Activated effector memory CD4-positive, alpha-beta T cell treated with Interleukin-2 at 50 U/mL for 16 hours (primary cell): ENCODE measurements at places on chromosomes 1 and 21.
A peak's percentile ranks its signal among the peaks of the same experiment; 100 is the strongest.

GRCh38 chr1:147565189-147565980 is 24.1 kb downstream of the BCL9 start:
- DNase-seq, result no peak

GRCh38 chr1:60245324-60245723 is 171.8 kb upstream of the C1orf87 start:
- no peak for DNase-seq

DNA sequence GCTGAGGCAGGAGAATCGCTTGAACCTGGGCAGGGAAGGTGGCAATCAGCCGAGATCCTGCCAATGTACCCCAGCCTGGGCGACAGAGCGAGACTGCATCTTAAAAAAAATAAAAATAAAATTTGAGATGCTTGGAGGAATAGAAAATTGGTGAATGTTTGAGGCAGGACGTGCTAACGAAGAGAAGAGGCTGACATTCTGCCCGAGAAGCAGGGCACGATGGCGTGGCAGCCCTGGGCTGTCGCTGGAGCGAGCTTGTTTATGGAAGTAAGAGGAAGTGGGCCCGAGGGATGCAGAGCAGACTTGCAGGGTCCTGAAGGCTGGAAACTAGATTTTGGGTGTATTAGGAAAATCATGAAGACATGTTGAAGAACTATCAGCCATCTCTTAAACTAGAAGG is 92.6 kb downstream of the KIF26B start:
- DNase-seq, result no peak

- peak; percentile 70 for DNase-seq
Observed at GRCh38 chr21:45224189-45224938, 63.3 kb downstream of the POFUT2 start.

DNA sequence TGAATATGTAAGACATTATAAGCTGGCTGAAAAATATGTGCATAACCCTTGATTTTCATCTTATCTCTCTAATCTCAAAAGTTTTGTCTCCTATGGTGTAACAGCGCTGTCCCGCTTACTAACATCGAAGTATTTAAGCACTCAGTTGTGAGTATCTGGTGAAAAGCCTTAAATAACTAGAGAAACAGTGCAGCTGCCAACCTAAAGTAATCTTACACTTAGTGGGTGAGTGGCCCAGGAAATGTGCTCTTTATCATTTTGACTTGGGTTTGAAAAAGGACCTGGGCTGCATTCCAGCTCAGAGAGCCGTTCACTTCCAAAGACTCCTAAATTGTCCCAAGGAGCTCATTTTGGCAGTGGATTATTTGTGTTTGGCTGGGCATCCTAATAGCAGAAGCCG is 225.9 kb downstream of the SPATA17 start:
- no peak for DNase-seq

DNA sequence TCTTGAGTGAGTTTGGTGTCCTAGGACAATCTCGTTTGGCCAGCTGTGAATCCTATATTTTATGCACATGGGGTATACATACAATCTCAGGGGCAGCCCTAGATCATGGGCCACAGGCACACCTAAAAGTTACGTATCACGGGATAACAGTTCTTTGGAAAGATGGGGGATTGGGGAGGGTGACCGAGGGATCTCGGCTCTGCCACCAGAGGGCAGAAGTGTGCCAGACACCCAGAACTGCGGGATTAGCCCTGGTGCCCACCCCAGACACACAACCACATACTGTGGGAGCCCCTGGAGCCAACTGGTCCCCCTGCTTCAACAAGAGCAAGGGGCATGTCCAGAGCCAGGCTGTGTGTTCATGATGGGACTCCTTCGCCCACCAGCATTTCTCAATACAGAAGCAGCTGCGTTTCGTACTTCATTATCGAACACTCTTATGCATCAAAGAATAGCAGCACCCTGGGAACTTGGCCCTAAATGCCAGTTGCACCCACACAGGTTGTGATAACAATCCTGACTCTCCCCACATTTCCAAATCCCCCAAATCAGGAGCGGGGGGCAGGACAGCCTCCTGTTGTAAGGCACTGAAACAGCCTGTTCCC is 37.4 kb downstream of the TMCO4 start:
- DNase-seq, result no peak

DNA sequence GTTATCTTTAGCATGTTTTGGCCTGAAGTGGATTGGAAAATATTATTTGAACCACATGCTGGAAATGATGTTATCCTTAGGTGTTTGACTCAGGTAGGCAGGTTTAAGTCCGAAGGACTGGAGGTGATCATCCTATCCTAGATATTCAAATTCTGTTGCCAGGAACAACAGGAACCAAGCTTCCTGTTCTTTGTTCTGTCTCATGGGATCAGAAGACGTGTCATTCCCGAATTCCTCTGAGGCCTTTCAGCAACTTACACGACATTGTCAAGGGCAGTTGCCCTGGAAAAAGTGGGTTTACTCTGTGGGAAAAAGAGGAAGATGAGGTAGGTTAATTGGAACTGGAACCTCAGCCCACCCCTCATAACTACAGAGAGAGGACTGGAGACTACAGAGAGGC is 36.6 kb downstream of the SLAMF6 start:
- no peak for DNase-seq

GRCh38 chr1:212853658-212854057 is 4.4 kb upstream of the FLVCR1 start:
- no peak for DNase-seq

DNA sequence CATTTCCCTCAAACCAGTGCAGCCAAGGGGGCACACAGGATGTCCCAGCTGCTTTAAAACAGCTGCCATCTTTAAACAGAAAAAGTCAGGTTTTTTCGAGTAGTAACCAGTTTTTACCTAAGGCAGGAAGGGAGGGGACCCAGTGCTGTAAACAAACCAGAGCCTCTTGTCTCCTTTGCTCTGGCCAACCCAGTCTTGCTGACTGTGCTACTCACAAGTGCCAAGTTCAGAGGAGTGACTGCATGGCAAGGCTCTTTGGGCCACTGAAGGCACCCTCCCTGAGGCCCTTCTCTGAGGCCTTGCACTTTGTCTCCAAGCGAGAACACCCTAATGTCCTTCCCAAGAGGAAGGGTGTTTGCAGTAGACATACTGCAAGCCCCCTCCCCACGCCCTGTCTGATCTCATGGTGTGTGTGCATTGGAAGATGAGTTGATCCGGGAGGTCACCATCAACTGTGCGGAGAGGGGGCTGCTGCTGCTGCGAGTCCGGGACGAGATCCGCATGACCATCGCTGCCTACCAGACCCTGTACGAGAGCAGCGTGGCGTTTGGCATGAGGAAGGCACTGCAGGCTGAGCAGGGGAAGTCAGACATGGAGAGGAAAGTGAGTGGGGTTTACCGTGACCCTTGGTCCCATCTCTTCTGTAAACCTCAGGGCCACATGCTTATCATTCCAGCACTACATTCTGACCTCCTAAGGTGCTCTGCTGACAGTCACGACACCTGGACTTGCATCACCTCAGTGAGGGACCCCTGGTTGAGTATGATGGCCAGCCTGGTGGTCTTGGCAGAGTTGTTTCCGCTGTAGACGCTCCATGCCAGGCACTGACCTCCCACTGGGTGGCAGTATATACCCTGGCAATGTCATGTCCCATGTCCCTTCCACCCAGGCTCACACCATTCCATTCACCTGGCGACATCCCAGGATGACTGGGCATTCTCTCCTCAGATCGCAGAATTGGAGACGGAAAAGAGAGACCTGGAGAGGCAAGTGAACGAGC is 4.7 kb downstream of the DNALI1 start:
- DNase-seq, result no peak
